Activated naive CD4-positive, alpha-beta T cell treated with anti-CD3 and anti-CD28 coated beads for 36 hours (primary cell): ENCODE measurements at places on chromosomes 6 and 20.

GRCh38 chr20:42492290-42492689 is 697.4 kb downstream of the PTPRT start:
- DNase-seq = no peak

- DNase-seq = no peak
Observed at GRCh38 chr6:96792561-96793190, 44.6 kb downstream of the GPR63 start.

DNA sequence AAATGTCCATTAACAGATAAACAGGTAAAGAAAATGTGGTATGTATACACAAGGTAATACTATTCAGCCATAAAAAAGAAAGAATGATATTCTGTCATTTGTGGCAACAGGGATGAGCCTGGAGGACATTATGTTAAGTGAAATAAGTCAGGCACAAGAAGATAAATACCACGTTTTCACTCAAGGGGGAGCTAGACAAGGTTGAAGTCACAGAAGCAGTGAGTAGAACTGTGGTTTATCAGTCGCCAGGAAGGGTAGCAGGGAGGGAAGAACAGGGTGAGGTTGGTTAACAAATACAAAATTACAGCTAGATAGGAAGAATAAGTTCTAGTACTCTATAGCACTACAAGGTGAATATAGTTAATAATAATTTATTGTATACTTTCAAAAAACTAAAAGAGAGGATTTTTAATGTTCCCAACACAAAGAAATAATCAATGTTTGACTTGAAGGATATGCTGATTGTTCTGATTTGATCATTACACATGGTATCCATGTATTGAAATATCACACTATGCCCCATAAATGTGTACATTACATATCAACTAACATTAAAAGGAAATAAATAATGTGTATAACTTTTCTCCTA is 21.1 kb downstream of the RTN4IP1 start:
- DNase-seq = peak; percentile 24

DNA sequence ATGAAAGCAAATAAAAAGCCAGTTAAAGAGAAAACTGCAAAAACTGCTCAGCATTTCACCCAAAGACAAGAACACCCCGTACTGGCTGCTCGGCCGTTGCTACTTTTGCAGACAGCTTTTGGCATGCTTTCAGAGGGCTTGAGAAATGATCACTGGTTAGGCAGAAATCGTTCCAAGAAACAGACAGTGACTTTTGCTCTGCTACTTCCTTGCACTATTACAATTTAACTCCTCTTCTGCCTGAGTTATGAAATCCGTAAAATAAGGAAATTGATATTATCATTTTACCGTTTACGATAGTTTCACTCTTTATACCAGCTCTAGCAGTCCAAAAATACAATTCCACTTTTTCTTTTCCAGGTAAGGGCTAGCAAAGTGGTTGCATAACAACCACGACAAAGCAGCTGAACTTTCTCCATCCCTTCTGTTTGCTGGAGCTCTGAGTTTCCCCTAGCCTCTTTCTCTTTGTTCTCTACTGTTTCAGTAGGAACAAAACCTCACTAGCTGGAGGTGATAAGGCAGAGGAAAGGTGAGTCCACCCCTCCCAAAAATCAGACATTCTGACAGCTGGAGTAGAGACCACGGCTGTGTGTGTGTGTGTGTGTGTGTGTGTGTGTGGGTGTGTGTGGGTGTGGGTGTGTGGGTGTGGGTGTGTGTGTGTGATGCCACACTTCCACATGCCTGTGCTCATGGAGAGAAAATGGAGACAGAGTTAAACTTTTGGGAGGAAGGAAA is 191.8 kb upstream of the RREB1 start:
- no peak for DNase-seq

GRCh38 chr20:64192406-64192805 is 28.2 kb downstream of the MYT1 start:
- no peak for DNase-seq

GRCh38 chr6:21436625-21437024 is 156.9 kb upstream of the SOX4 start:
- no peak for DNase-seq

- no peak for DNase-seq
Observed at GRCh38 chr20:33733654-33734576, 2.1 kb downstream of the ZNF341 start.

DNA sequence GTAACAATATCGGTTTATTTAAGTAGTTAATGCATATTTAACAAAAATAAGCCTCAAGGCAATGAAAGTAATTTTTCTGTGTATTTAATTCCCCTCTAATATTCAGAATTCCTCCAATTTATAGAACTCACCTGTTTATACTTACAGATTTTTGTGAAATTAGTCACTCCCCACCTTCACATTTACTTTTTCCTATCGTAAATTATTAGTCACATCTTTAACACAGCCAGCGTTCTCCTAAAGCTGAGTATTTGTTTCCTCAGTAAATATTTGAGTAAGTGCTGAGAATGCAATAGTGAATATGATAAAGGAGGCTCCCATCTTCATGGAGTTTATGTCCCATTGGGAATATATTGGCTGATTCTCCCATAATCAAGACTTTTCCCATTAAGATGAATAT is 88.0 kb downstream of the SYCP2 start:
- DNase-seq = no peak

- no peak for DNase-seq
Observed at GRCh38 chr6:51910851-51911250, 176.6 kb downstream of the PKHD1 start.

GRCh38 chr6:143744551-143745165 is 66.9 kb downstream of the PHACTR2 start:
- DNase-seq = no peak

DNA sequence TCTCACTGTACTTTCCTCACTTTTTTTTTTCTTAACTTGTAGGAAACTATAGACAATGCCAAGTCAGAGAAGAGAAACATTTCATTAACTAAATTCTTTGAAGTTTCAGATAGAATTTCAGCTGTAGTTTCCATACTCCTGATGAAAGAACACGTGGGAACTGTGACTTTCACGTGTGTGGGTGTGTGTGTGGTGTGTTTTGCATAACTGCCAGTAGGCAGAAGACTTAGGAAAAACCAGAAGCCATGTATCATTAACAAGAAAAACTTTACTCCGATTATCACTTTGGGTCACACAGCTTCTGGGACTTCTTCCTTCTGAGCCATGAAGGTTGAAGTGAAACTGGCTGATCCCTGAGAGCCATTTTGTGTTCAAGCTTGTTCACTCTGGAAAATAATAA is 483.3 kb downstream of the TFAP2B start:
- no peak for DNase-seq

- DNase-seq = no peak
Observed at GRCh38 chr20:43252761-43253160, 63.1 kb upstream of the PTPRT start.

- no peak for DNase-seq
Observed at GRCh38 chr6:138229663-138230179, 11.4 kb upstream of the PBOV1 start.

- no peak for DNase-seq
Observed at GRCh38 chr20:20370094-20370575, 2.2 kb downstream of the INSM1 start.

DNA sequence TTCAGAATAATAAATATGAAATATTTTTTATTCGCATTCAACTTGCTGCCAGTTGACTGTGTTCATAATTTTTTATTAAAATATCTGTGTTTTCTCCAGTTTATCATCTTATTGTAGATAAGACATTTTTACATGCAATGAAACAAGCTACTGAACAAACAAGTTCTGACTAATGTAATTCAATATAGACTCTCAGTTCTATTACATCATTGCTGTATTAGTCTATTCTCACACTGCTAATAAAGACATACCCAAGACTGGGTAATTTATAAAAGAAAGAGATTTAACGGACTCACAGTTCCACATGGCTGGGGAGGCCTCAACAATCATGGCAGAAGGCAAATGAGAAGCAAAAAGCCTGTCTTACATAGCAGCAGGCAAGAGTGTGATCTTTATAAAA is 1357.7 kb upstream of the CITED2 start:
- no peak for DNase-seq

DNA sequence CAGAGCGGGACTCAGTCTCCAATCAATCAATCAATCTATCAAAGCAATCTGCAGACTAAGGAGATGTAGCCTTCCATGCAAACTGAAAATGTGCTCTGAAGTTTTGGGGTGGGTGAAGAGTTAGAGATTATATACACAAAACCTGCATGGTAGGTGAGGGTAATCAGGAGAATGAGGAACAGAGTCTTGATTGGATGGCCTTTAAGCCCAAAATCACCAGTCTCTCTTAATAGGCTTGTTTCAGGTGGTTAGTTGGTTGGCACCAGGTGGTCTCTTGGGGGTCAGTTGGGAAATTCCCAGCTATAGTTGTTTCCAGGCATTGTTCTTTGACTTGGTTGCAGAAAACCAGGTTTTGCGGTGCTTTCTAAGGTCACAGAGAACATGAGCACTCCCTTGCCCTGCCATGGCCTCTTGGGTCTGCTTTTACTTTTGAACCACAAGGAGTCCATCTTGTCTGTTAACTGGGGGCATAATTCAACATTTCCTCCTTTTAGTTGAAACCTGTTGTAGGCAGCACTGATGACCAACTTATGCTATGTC is 33.3 kb upstream of the EIF2S2 start:
- DNase-seq = no peak

DNA sequence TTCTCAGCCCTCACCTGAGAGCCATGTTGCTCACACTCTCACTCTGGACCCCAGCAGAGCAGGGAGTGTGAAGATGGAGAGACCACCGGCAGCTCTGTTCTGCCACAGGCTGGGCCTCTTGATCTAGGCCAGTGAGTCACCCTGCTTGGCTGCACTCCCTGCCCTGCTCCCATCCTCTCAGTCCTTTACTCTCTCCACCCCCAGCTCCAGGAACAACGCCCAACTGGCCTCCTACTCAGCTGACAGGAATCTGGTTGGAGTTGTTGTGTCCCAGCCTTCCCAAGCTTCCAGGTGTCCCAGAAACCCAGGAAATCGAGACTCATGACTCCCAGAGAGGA is at the start of gene PSORS1C1:
Gene PSORS1C1, plus strand, starts transcription at position 260 of the 338 bp plus-strand sequence. CDS start 14,833 bp downstream, outside the sequence.
- no peak for DNase-seq

DNA sequence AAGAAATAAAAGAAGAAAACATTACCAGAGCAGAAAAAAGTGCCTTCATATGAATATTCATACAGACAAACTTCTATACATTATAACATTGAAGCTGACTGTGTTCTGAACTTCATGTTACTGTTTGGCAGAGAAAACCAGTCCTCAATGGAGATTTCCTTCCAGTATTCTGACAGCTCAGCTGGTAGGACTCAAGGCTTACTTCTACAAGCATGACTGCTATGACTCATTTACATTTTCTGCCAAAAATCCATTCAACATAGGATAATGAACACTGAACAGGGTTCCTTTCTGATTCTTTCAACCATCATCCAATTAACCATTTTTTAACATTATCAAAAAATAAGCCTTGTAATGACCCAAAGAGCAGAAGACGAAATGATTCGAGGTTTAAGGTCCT is 25.4 kb downstream of the COL9A1 start:
- no peak for DNase-seq

DNA sequence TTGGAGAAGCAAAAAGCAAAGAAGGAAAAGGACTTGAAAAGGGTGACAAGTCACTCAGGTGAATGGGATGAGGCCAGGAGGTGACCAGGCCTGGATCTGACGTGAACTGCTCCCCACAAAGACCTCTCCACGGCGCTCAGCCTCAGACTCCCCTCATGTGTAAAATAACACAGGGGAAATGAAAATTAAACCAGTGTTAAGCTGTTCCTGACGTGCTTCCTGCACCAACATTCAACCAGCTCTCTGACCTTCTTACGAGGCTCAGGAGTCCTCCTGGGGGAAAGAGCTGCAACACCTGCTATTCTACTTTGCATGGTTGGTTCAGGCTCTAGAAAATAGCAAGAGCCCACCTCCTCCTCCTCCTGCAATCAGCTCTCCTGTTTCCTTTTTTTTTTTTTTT is 256.7 kb downstream of the ATXN1 start:
- DNase-seq = no peak

DNA sequence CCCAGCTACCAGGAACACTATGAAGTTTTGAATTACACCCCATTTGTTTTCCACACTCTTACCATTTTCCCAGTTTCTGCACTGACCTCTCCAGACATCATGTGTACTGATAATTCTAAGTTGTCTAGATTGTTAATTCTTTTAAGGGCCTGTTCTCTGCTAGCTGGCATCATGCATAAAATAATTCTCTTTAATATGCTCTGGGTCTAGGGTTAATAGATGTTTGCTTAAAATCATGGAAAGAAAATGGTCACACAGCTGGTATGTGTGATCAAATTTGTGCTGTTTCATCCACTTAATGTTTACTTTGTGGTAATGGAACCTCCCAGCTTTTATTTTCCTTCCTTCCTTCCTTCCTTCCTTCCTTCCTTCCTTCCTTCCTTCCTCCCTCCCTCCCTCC is 49.1 kb downstream of the HFE start:
- no peak for DNase-seq

GRCh38 chr6:80742481-80742880 is 636.0 kb downstream of the BCKDHB start:
- DNase-seq = no peak

- peak; percentile 84 for DNase-seq
Observed at GRCh38 chr20:32574296-32575226, 10.6 kb downstream of the NOL4L start.

DNA sequence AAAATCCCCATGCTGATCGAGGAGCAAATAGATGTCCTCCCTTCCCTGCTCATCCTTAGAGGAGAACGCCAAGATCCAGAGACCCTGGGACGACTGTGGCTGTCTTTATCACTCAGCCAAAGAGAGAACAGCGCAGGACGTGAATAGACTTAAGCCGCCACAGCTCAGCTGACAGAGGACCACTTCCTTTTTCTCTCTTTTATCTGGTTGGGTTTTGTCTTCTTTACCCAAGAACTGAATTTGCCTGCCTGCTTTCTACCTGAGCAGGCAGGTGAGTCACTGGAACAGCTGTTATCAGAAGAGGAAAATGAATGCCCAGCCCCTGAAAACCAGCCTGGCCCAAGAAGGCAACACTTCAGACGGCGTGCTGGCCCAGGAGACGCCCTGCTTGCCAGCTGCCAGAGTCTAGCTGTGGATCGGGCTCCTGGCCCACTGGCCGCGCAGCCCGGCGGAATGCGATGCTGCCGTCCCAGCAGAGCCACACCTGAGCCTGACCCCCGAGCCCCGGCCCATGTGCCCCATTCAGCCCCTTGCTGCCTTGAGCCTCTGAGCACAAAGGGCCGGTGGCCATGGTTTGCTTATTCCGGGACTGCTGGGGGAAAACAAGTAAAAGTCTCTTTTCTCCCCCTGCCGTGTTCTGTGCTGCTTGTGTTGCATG is 82.1 kb downstream of the TCP11 start:
- DNase-seq = no peak

DNA sequence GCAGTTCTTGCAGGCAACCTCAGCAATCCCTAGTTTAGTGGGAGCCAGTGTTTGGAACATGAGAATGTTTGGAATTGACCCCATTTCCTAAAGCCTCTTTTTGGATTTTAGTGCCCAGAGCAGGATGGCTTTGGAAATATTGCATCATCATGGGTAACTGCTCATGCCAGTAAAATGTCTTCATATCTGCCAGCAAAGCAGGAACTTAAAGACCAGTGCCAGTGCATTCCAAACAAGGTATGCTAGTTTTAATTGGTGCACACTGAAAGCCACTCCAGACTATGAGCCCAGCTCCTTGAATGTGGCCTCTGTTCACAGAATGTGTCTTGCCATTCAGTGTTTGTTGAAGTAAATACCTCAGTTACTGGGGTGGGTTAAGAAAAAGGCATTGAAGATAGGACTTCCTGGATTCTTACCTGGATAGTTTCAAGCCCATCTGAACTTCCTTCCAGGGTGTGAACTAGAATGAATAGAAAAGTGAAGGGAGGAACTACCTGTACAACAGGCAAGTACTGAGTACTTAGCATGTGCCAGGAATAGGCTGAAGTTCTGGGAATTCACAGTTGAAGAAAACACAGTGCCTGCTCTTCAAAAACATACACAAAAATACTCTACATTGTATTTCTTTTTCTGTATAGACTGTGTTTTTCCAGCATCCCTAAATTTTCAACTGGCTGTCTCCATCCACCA is 70.5 kb downstream of the COL19A1 start:
- DNase-seq = no peak
